ENCODE measurements at places on chromosomes 6 and 20. TPM values are rescaled to one million over a fixed set of nuclear protein-coding genes. Genes with fewer than 3 reads are reported as not detected.

GRCh38 chr6:27829453-27830211, 82.6 kb downstream of the OR2B2 start:
- peak overlapping the region; percentile 74 for H3K4me3 ChIP-seq
- no peaks in the 10 kb centered on the region for H3K27me3 ChIP-seq
- DNase-seq: no peak
- H3K36me3 ChIP-seq: no peaks in the 10 kb centered on the region

GRCh38 chr20:33437141-33437911, 6.2 kb downstream of the SNTA1 start:
- no peak overlapping the region for H3K4me3 ChIP-seq
- no peak for DNase-seq
- H3K4me1 ChIP-seq: peaks cover 18% of the 10 kb centered on the region
- H3K36me3 ChIP-seq: no peaks in the 10 kb centered on the region

- peaks cover 2% of the 10 kb centered on the region for H3K27me3 ChIP-seq
- H3K27ac ChIP-seq: no peak overlapping the region
- no peaks in the 10 kb centered on the region for H3K4me1 ChIP-seq
- no peak for DNase-seq
Measured at GRCh38 chr6:157741948-157742556, 81.0 kb upstream of the SNX9 start.

- no peak for DNase-seq
- no peaks in the 10 kb centered on the region for H3K36me3 ChIP-seq
- H3K4me3 ChIP-seq: peak overlapping the region; percentile 94
- no peak overlapping the region for H3K27ac ChIP-seq
- H3K4me1 ChIP-seq: peaks cover 13% of the 10 kb centered on the region
Measured at GRCh38 chr6:116251568-116252384, 2.1 kb downstream of the TSPYL4 start.

GRCh38 chr6:40695750-40696415, 108.7 kb upstream of the LRFN2 start:
- no peak for DNase-seq
- no peak overlapping the region for H3K4me3 ChIP-seq
- no peaks in the 10 kb centered on the region for H3K36me3 ChIP-seq
- no peaks in the 10 kb centered on the region for H3K27me3 ChIP-seq
- no peaks in the 10 kb centered on the region for H3K4me1 ChIP-seq

DNA sequence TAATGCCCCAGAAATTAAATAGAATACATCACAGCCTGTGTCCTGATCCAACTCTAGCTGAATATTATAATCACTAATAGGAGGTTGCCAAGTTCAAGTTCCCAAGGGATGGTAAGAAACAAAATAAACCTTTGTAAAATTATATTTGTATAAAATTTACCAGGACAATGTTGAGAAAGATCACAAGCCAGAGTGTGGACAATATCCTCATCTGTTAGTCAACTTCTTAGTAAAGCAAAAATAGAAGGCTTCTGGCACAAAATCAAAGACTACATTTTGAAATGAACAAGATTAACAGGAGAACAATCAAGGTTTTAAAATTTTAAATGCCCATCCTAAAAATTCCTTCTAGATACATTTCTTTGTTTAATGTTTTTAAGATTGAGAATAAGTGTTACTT, 290.4 kb upstream of the HSF2 start:
- no peak overlapping the region for H3K4me3 ChIP-seq
- H3K4me1 ChIP-seq: no peaks in the 10 kb centered on the region
- no peak overlapping the region for H3K27ac ChIP-seq
- no peak for DNase-seq
- H3K36me3 ChIP-seq: no peaks in the 10 kb centered on the region

- H3K27me3 ChIP-seq: no peaks in the 10 kb centered on the region
- H3K4me3 ChIP-seq: no peak overlapping the region
- H3K27ac ChIP-seq: no peak overlapping the region
- no peak for DNase-seq
Measured at GRCh38 chr20:18628330-18628920, 40.6 kb downstream of the DTD1 start.

DNA sequence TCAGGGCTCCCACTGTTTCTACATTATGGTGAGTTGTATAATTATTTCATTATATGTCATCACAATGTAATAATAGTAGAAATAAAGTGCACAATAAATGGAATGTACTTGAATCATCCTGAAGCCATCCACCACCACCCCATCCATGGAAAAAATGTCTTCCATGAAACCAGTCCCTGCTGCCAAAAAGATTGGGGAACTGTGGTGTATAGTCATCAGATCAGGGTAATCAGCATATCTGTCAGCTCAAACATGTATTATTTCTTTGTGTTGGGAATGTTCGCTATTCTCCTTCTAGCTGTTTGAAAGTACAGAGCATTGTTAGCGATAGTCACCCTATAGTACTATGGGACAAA, 33.8 kb upstream of the SLC22A23 start:
- peaks cover 3% of the 10 kb centered on the region for H3K27me3 ChIP-seq
- no peaks in the 10 kb centered on the region for H3K4me1 ChIP-seq
- no peak overlapping the region for H3K27ac ChIP-seq
- DNase-seq: no peak

- DNase-seq: no peak
- H3K27ac ChIP-seq: no peak overlapping the region
- H3K27me3 ChIP-seq: peaks cover 11% of the 10 kb centered on the region
- H3K4me1 ChIP-seq: no peaks in the 10 kb centered on the region
- H3K36me3 ChIP-seq: no peaks in the 10 kb centered on the region
Measured at GRCh38 chr6:10383331-10384090, 31.4 kb downstream of the TFAP2A start.

GRCh38 chr6:126963077-126963809, 155.2 kb upstream of the RSPO3 start:
- no peak overlapping the region for H3K27ac ChIP-seq
- H3K36me3 ChIP-seq: no peaks in the 10 kb centered on the region
- no peak overlapping the region for H3K4me3 ChIP-seq
- no peaks in the 10 kb centered on the region for H3K4me1 ChIP-seq
- no peak for DNase-seq

- H3K27me3 ChIP-seq: no peaks in the 10 kb centered on the region
- H3K4me3 ChIP-seq: no peak overlapping the region
- no peaks in the 10 kb centered on the region for H3K36me3 ChIP-seq
- no peaks in the 10 kb centered on the region for H3K4me1 ChIP-seq
Measured at GRCh38 chr6:155461556-155461955, 5.9 kb upstream of the NOX3 start.

DNA sequence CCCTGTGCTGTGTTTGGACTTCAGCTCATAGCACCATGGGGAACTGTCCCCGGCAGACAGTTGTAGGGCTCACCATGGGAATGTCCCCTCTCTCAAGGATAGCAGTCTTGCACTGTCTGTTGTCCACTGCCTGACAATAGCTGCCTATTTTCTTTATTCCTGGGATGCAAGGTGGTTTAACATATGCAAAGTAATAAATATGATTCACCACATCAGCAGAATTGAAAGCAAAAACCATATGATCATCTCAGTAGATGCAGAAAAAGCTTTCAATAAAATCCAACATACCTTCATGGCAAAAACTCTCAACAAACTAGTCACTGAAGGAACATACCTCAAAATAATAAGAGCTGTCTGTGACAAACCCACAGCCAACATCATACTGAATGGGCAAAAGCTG, 13.5 kb upstream of the LRP11 start:
- no peaks in the 10 kb centered on the region for H3K36me3 ChIP-seq
- H3K4me3 ChIP-seq: no peak overlapping the region
- H3K27me3 ChIP-seq: no peaks in the 10 kb centered on the region
- H3K4me1 ChIP-seq: no peaks in the 10 kb centered on the region

- peak overlapping the region; percentile 48 for H3K4me3 ChIP-seq
- H3K36me3 ChIP-seq: no peaks in the 10 kb centered on the region
- H3K4me1 ChIP-seq: peaks cover 24% of the 10 kb centered on the region
- H3K27ac ChIP-seq: peak overlapping the region; percentile 96
Measured at GRCh38 chr6:69880601-69881000, 14.2 kb downstream of the COL19A1 start.

DNA sequence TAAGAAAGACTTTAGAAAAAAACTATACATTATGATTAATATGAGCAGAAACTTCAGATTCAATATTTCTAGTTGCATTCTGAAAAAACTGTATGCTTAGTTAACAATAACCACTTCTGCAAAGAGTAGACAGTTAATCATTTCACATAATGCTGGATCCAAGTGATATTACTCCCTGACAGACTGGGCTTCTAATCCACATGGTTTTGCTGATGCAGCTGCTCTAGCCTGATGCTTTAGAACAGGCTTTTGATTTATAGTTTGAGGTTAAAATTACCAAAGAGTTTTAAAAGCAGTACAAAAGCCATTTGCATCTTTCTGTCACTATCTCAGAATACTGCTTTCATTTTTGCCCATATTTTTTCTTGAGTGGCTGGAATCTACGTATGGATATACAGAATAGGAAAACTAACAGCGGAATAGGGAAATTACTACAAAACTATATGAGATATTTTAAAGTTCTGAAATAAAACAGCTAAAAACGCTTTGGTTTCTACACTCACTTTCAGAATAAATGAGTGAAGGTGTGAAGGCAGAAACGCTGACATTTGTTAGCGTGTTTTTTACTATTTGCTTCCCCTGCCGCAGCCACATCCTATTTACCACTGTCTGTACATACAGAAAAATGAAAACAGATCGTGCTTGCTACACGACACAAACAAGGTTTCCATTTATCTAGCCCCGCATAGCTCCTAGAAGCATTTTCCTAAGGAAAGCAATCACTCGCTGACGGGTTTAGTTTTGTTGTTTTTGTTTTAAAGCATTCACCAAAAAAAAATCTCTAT, 61.7 kb downstream of the METTL24 start:
- H3K4me1 ChIP-seq: no peaks in the 10 kb centered on the region
- no peaks in the 10 kb centered on the region for H3K36me3 ChIP-seq
- H3K27me3 ChIP-seq: no peaks in the 10 kb centered on the region

GRCh38 chr6:22368794-22369193, 72.0 kb upstream of the PRL start:
- DNase-seq: no peak
- no peaks in the 10 kb centered on the region for H3K27me3 ChIP-seq
- peaks cover 29% of the 10 kb centered on the region for H3K4me1 ChIP-seq

DNA sequence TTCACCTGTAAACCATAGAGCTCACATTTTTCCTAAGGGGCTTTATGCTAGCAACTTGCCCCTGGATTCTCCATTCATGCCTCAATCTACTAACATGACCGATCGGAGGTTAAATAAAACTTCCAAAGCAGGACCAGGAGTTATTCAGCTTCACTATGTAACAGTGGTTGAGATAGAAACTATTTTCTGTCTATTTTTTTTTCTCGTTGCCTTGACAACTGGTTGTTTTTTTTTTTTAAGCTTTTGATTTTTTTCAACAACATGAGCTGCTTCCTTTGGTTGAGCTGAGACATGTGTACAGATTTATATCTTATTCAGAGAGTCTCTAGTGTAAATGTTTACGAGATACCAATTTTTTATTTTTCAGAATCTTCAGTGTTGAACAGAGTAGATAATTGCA, 85.7 kb downstream of the SHLD1 start:
- DNase-seq: no peak
- H3K27ac ChIP-seq: no peak overlapping the region
- no peaks in the 10 kb centered on the region for H3K4me1 ChIP-seq
- H3K27me3 ChIP-seq: no peaks in the 10 kb centered on the region
- no peak overlapping the region for H3K4me3 ChIP-seq
- no peaks in the 10 kb centered on the region for H3K36me3 ChIP-seq

DNA sequence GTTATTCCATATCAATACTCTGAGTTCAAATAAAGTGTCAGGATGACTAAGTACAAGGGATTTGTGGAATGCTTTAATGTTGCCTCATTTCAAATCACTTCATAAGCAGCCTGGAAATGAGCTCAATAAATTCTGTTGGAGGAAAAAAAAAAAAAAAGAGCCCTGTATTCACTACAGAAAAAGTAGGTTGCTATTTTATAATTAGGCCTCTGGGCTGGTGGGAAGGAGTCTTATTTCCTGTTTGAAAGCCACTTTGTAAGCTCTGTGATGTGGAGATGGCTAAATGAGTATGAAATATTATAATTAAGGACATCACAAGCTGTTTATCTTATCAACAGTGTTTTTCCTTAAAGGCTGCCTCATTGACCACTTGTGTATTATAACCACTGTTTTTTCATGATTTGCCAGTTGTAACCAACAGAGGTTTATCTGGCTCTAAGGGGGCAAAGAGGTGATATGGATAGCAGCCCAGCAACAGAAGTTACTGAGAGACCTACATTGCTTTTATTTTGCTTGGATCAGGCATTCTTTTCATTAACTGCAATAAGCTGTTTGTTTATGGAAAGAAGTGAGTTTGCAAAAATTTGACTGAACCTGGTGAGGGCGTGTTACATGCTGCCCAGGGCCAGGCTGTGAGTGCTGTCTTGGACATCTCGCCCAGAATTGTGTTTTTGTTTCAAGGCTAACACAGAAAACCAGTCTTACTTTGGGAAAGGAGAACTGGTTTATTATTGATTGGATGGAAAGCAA, 563.3 kb upstream of the MAP3K7 start:
- H3K4me1 ChIP-seq: no peaks in the 10 kb centered on the region
- no peak overlapping the region for H3K4me3 ChIP-seq
- no peak for DNase-seq
- H3K27ac ChIP-seq: no peak overlapping the region
- H3K27me3 ChIP-seq: no peaks in the 10 kb centered on the region

DNA sequence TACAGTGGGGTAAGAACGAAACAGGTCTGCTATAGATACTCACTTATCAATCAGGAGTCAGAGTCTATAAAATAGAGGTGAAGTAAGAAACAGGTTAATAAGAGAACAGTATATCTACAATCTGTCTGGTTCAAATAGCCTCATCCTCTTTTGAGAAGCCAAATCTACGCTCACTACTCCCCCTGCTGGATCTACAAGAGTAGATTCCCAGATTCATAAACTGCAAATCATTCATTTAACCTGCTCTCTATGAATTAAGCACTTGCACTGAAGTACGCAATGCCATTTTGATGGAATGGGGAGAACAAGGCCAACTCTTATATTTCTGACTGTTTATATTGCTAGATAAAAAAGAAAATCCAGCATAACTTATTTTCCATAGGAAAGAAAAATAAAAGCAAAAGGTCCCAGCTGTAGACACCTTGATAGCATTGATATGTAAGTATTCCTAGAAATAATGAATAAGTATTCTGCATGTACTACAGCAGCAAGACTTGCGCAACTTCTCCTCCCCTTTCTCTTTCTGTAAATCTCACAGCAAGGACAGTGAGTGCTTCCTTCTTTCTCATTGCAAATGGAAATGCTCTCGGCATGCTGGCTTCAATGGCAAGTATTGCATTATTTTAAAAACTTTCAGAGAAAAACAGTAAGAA, 92.3 kb downstream of the RFX6 start:
- H3K27ac ChIP-seq: no peak overlapping the region
- H3K27me3 ChIP-seq: no peaks in the 10 kb centered on the region
- no peaks in the 10 kb centered on the region for H3K36me3 ChIP-seq
- no peaks in the 10 kb centered on the region for H3K4me1 ChIP-seq

DNA sequence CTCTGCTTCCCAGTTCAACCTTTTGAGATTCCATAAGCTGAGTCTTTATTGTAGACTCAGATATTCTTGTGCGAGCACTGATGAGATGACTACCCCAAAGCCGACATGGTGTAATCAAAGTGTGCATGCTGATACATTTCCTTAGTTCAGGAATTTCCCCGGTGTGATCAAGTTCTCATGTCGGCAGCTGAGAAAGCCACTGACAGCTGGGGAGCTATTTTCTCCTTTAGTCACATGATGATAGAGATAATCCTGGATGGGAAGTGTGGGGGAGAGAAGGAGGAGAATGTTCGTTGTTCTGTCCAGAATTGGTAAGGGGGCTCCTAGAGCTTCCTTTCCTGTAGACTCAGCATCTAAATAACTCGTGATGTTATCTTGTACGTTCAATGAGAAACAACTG, 7.7 kb upstream of the CAP2 start:
- DNase-seq: no peak
- no peak overlapping the region for H3K27ac ChIP-seq
- no peaks in the 10 kb centered on the region for H3K36me3 ChIP-seq
- H3K4me3 ChIP-seq: no peak overlapping the region

GPX6 gene
- not detected for total RNA-seq

DIDO1 gene
- total RNA-seq: 56.4 TPM

KCNQ2 gene
- total RNA-seq: 0.49 TPM

CDC5L gene
- total RNA-seq: 17.3 TPM

IL17A gene
- total RNA-seq: not detected

C6orf163 gene
- total RNA-seq: 1.4 TPM

NFATC2 gene
- 20.0 TPM for total RNA-seq

TUBB2B gene
- total RNA-seq: 55.4 TPM

Measured in GM12878 (cell line).